ENCODE measurements at places on chromosomes 5 and 9.
A peak's percentile ranks its signal among the peaks of the same experiment; 100 is the strongest.

DNA sequence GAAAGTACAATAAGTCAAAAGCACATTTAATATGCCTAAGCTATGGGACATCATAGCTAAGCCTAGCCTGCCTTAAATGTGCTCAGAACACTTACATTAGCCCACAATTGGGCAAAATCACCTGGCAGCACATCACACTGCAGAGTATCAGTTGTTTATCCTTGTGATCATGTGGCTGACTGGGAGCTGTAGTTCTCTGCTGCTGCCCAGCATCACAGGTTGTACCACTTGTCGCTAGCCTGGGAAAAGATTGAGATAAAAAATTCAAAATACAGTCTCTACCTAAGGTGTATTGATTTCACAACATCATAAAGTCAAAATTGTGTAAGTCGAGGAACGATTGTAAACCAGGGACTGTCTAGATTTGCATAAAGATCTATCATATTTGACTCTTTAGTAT lies 58.6 kb downstream of the CAMK4 start:
- no peak overlapping the region for H3K4me3 ChIP-seq
- H3K4me1 ChIP-seq: no peaks in the 10 kb centered on the region
- DNase-seq: no peak
- no peaks in the 10 kb centered on the region for H3K27me3 ChIP-seq
- H3K36me3 ChIP-seq: no peaks in the 10 kb centered on the region

- no peaks in the 10 kb centered on the region for H3K36me3 ChIP-seq
- no peaks in the 10 kb centered on the region for H3K27me3 ChIP-seq
- no peaks in the 10 kb centered on the region for H3K4me1 ChIP-seq
Observed at GRCh38 chr5:92952243-92952642, 628.8 kb downstream of the NR2F1-AS1 start.

- DNase-seq: no peak
- no peaks in the 10 kb centered on the region for H3K36me3 ChIP-seq
- H3K4me1 ChIP-seq: peaks cover 13% of the 10 kb centered on the region
- no peaks in the 10 kb centered on the region for H3K27me3 ChIP-seq
- H3K27ac ChIP-seq: no peak overlapping the region
Observed at GRCh38 chr5:71699751-71700150, 19.3 kb upstream of the CARTPT start.

DNA sequence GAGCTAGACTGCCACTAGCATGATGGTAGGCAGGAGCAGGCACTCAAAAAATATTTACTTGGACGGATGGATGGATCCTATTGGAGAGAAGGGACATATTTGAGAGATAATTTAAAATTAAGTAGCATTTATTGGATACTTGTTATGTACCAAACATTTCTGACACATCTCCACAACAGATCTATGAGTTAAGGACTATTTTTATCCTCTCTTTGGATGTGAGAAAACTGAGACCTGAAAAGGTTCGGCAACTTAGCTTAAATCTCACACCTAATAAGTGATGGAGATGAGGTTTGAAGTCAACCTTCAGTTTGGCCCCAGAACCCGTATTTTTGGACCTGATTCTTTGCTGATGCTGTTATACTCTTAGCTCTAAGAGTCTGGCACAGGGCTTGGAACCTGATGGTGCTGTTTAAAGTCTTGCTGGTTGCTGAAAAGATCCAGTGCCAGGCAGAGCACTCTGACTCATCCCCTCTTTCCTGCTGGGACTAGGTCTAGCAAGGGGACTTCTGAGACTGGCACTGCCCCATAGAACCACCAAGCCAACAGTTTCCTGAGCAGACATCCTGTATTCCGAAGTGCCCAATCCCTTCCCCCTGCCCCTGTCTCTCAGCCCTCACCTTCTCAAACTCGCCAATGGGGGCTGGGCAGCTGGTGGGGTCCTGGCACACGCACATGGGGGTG lies 15.6 kb downstream of the SPARC start:
- no peak for DNase-seq
- H3K27ac ChIP-seq: peak overlapping the region; percentile 65
- no peaks in the 10 kb centered on the region for H3K27me3 ChIP-seq
- H3K4me3 ChIP-seq: no peak overlapping the region

DNA sequence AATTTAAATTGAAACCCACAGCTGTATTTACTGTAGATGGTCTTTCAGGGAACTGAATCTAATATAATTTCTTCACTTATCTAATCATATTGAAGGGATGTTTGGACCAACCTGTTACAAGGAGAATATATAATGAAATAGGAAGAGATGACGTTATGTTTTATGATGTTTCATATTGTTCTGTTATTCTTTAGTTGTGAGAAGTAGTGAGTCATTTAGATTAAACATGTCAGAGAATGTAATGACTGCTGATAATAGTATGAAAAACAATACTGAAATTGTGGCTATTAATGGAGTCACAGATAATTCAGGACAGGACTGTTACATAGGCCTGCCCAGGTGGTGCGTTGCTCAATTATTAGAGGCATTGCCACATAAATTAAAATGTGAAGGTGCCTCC lies 1993.4 kb downstream of the EFNA5 start:
- H3K4me3 ChIP-seq: no peak overlapping the region
- DNase-seq: no peak
- no peaks in the 10 kb centered on the region for H3K27me3 ChIP-seq
- H3K4me1 ChIP-seq: no peaks in the 10 kb centered on the region
- no peak overlapping the region for H3K27ac ChIP-seq
- H3K36me3 ChIP-seq: no peaks in the 10 kb centered on the region

DNA sequence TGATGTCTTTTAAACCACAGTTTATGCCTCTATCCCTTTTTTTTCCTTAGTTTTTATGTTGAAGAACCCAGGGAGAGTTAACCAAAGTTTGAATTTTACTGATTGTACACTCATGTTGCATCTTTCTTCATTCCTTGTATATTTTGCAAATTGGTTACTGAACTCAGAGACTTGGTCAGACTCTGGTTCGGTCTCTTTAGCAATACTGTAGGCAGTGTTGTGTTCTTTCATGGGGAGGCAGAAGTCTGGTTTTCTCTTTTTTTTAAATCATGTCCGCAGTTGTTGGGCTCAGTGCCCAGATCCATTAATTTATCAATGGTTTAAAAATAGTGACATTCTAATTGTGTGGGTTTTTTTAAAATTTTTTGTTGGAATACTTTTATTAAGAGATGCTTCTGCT lies 23.4 kb downstream of the UBE2R2 start:
- no peaks in the 10 kb centered on the region for H3K27me3 ChIP-seq
- DNase-seq: no peak
- H3K4me1 ChIP-seq: no peaks in the 10 kb centered on the region
- no peak overlapping the region for H3K27ac ChIP-seq
- H3K4me3 ChIP-seq: no peak overlapping the region
- no peaks in the 10 kb centered on the region for H3K36me3 ChIP-seq

GRCh38 chr5:97408331-97408730 lies 225.3 kb upstream of the RIOK2 start:
- no peak overlapping the region for H3K27ac ChIP-seq
- no peaks in the 10 kb centered on the region for H3K4me1 ChIP-seq
- no peak for DNase-seq
- H3K4me3 ChIP-seq: no peak overlapping the region

DNA sequence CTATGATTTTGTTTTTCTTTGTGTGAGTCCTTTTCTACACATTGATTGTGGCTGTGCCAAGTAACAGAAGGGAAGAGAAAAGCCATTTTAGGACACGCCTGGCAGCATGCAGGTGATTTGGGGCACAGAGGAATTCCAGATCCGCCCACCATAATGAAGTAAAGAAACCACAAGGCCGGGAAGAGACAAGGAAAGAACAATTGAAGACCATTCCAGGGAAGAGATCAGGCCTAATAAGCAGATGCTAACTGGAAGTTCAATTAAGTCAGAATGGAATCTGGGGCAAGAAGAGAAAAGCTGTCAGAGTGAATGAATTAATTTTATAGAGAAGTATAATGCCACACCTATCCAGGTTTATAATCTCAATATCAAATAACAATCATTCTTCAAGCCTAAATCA lies 110.2 kb upstream of the ISL1 start:
- no peaks in the 10 kb centered on the region for H3K4me1 ChIP-seq
- no peak overlapping the region for H3K27ac ChIP-seq
- no peak overlapping the region for H3K4me3 ChIP-seq

DNA sequence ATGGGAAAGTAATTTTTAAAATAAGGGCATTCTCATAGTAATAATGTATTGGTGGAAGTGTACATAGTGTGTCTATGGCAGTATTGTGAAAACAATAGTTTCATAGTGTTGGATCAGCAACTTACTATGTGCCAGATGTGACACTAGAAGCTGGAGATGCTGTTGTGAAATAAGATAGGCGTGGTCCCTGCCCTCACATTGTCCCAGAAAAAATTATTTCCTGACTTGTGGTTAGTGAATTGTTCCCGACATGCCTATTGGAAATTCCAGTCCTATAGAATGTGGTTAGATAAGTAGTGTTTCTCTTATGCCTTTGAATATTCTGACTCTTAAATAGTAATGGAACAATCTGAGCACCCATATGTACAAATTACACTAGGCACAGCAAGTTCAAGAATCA lies 55.3 kb upstream of the MTAP start:
- no peak for DNase-seq
- H3K36me3 ChIP-seq: no peaks in the 10 kb centered on the region
- H3K27me3 ChIP-seq: no peaks in the 10 kb centered on the region
- H3K4me3 ChIP-seq: no peak overlapping the region
- H3K27ac ChIP-seq: no peak overlapping the region

- H3K4me1 ChIP-seq: no peaks in the 10 kb centered on the region
- H3K36me3 ChIP-seq: no peaks in the 10 kb centered on the region
- no peak overlapping the region for H3K4me3 ChIP-seq
- no peak overlapping the region for H3K27ac ChIP-seq
- H3K27me3 ChIP-seq: no peaks in the 10 kb centered on the region
Observed at GRCh38 chr5:11467588-11467987, 436.7 kb downstream of the CTNND2 start.

DNA sequence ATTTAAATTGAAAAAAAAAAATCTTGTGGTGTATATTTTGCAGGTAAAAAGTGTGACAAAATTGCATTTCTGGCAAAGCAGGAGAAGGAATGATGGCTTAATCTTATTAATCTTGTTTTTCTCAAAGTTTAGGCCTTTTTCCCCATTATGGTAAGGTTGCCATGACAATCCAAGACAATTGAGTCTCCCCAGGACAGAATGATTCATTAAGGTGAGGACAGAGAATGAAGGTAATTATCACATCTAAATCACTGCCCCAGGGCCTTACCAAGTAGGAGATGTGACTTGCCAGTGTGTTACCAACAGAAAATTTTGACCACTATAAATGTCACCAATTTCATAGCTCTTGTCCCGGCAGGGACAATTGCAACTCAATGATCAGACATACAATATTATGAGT lies 439.2 kb downstream of the DNAH5 start:
- DNase-seq: no peak
- H3K27me3 ChIP-seq: no peaks in the 10 kb centered on the region
- H3K36me3 ChIP-seq: no peaks in the 10 kb centered on the region
- H3K4me1 ChIP-seq: peaks cover 28% of the 10 kb centered on the region
- H3K27ac ChIP-seq: no peak overlapping the region

- H3K27ac ChIP-seq: no peak overlapping the region
- H3K36me3 ChIP-seq: no peaks in the 10 kb centered on the region
- no peaks in the 10 kb centered on the region for H3K4me1 ChIP-seq
- H3K27me3 ChIP-seq: no peaks in the 10 kb centered on the region
Observed at GRCh38 chr9:91154686-91155085, 207.0 kb downstream of the AUH start.

- H3K27me3 ChIP-seq: no peaks in the 10 kb centered on the region
- no peaks in the 10 kb centered on the region for H3K36me3 ChIP-seq
- DNase-seq: no peak
- H3K4me3 ChIP-seq: peak overlapping the region; percentile 75
- H3K4me1 ChIP-seq: peaks cover 12% of the 10 kb centered on the region
- H3K27ac ChIP-seq: no peak overlapping the region
Observed at GRCh38 chr9:107487521-107488374, 1.8 kb downstream of the KLF4 start.

DNA sequence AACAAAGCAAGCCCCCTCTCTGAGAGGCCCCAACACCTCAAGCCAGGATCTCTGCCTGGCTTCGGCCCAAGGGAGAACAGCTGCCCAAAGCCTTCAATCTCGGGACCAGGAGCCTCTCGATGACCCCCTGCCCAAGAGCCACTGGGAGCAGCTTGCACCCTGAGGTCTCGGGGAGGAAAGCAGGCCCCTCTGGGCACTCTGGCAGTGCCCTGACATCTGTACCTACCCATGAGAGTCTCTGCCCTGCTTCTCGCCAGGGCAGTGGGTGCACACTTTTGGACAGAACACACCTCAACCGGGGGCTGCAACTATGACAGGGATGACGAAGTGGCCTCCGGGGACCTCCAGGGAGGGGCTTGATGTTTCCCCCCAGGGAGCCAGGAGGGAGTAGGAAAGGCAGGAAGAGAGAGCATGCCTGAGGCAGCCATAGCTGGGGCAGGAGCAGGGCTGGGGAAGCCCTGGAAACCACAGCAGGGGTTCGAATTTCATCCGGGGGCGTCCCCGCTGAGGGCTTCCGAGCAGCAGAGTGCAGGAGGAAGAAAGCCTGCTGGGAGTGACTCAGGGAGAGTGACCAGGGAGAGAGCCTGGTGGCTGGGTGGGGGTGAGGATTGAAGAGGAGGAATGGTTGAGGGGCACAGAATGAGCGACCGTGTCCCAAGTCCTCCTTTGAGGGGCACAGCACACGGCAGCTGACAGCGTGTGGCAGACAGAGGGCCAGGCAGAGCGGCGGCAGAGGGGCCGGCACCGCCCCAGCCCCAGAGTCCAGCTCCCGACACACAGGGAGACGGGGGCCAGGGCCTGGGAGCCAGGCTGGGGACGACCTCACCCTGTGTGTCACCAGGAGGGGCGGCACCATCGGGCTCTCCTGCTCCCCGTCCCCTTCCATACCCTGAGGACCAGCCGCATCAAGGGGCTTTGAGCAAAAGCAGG lies 1.8 kb downstream of the LPCAT1 start:
- DNase-seq: no peak
- peaks cover 10% of the 10 kb centered on the region for H3K4me1 ChIP-seq
- H3K36me3 ChIP-seq: peaks cover 3% of the 10 kb centered on the region
- no peaks in the 10 kb centered on the region for H3K27me3 ChIP-seq
- H3K27ac ChIP-seq: no peak overlapping the region

- H3K27me3 ChIP-seq: no peaks in the 10 kb centered on the region
- no peak overlapping the region for H3K4me3 ChIP-seq
- H3K36me3 ChIP-seq: no peaks in the 10 kb centered on the region
- H3K4me1 ChIP-seq: no peaks in the 10 kb centered on the region
- H3K27ac ChIP-seq: no peak overlapping the region
Observed at GRCh38 chr9:22976454-22976853, 529.8 kb downstream of the DMRTA1 start.

DNA sequence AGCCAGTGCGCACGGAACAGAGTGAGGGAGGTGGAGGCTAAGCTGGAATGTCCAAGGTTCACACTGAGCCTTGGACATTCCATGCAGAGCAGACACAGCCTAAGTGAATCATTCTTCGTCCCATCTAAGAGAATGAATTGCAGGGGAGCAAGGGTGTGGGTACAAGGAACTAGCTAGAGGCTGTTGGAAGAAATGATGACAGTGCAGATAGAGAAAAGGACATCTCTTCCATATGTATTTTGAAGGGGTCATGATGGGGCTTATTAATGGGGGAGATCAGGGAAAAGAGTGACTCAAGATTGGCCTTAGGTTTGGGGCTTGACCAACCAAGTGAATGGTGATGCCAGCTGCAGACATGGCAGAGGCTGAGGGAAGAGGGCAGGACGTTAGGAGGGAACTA lies 59.2 kb downstream of the MTX3 start:
- no peak overlapping the region for H3K4me3 ChIP-seq
- no peak overlapping the region for H3K27ac ChIP-seq
- H3K36me3 ChIP-seq: no peaks in the 10 kb centered on the region
- DNase-seq: no peak
- no peaks in the 10 kb centered on the region for H3K27me3 ChIP-seq
- H3K4me1 ChIP-seq: peaks cover 31% of the 10 kb centered on the region

GRCh38 chr5:62786099-62786498 lies 207.5 kb downstream of the LRRC70 start:
- DNase-seq: no peak
- H3K36me3 ChIP-seq: no peaks in the 10 kb centered on the region
- H3K4me1 ChIP-seq: no peaks in the 10 kb centered on the region

Measured in Caco-2 (cell line).